ENCODE measurements at places on chromosomes 5 and 9.
A peak's percentile ranks its signal among the peaks of the same experiment; 100 is the strongest.

GRCh38 chr5:113390224-113390623, 44.6 kb downstream of the TSSK1B start:
- no peak for DNase-seq

DNA sequence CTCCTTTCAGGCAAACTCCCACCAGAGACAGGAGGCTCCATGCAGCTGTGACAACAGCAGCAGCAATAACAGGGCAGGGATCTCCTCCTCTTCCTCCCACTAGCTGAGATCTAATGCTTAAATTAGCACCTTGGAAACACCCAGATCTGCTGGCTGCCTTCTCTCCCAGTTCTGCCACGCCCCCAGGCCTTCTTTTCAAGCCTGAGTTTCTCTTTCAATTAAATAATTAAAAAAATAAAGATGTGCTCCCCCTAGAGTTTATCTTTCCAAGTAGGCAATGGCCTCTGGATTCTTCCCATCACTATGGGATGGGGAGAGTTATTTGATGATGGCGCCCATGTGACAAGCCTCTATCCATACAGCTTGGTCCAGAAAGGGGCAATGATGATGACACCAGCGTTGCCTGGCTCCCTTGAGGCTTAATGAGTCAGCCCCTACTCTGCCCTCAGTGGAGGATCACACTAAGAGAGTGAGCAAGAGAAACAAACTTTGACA, 3.8 kb downstream of the FAM219A start:
- DNase-seq = no peak

DNA sequence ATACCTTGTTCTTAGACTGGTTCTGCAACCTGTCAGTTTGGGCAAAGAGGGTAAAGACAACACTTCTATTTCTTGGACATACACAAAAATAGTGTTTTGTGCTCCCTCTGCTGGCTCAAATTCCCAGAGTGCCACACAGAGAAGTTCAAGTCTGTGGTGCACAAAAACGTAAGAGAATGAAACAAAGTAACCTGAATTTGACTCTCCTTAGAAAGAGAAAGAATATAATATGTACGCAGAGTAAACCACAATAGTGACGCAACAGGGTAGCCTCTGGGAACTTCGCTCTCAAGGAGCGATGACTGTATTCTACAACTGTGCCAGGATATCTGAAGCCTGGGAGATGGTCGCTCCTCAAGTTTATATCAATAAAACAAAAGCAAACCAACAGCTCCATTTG, 18.5 kb downstream of the DDX31 start:
- DNase-seq = no peak

GRCh38 chr9:88342246-88342645, 46.0 kb upstream of the SPIN1 start:
- no peak for DNase-seq

DNA sequence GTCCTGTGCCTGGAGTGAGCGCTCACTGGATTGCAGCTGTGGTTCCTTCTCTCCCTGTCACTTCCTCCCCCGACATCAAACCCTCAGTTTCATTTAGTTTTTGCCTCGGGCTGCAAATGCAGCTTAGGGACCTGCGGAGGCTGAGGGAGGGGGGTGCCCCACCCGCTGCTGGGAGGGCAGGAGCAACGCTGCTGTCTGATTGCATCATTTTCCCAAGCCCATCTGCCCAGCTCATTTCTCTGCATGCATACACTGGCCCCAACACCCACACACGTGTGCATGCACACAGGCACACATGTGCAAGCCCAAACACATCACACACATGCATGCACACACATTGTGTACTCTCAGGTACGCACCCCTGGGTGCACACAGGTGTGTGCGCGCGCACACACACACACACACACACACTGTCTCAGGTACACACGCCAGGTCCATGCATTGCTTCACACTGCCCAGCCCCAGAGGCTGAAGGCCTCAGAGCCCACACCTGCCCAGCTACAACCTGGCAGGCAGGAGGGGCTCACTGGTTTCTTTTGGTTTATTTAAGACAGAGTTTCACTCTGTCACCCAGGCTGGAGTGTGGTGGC, 3.4 kb downstream of the ASS1 start:
- DNase-seq = no peak

- no peak for DNase-seq
Observed at GRCh38 chr9:129428864-129429577, 191.9 kb downstream of the C9orf50 start.

DNA sequence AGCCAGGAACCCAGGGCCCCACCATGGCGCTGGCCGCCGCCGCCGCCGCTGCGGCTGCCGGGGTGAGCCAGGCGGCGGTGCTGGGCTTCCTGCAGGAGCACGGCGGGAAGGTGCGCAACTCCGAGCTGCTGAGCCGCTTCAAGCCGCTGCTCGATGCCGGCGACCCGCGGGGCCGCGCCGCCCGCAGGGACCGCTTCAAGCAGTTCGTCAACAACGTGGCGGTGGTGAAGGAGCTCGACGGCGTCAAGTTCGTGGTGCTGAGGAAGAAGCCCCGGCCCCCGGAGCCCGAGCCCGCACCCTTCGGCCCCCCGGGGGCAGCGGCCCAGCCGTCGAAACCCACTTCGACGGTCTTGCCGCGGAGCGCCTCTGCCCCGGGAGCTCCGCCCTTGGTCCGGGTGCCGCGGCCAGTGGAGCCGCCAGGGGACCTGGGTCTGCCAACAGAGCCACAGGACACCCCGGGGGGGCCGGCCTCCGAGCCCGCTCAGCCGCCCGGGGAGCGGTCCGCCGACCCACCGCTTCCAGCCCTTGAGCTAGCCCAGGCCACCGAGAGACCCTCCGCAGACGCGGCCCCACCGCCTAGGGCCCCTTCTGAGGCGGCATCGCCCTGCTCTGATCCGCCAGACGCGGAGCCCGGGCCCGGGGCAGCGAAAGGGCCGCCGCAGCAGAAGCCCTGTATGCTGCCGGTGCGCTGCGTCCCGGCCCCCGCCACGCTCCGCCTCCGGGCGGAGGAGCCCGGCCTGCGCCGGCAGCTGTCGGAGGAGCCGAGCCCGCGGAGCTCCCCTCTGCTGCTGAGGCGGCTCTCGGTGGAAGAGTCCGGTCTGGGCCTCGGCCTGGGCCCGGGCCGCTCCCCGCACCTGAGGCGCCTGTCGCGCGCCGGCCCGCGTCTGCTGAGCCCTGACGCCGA, 749 bp downstream of the SOWAHA start:
- DNase-seq = no peak

GRCh38 chr9:70534061-70534460, 119.6 kb upstream of the KLF9 start:
- no peak for DNase-seq

DNA sequence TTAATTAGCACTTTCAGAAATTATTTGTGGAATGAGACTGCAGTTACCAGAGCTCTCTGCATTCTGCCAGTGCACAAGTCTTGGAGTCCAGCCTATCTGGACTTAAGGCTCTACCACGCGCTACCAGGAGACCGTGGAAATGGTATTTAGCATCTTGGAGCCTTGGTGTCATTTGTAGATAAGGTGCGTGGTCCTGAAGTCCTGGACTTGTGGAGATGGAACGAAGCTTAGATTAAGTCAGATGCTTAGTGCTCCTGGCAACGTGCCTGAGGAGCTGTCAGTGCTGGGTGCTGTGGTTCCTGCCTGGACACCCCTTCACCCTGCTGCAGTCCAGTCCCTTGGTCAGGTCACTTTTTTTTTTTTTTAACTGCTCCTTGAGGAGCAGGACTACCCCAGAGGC, 59.7 kb downstream of the RCL1 start:
- no peak for DNase-seq

GRCh38 chr9:12933957-12934356, 159.1 kb downstream of the LURAP1L start:
- DNase-seq = no peak

DNA sequence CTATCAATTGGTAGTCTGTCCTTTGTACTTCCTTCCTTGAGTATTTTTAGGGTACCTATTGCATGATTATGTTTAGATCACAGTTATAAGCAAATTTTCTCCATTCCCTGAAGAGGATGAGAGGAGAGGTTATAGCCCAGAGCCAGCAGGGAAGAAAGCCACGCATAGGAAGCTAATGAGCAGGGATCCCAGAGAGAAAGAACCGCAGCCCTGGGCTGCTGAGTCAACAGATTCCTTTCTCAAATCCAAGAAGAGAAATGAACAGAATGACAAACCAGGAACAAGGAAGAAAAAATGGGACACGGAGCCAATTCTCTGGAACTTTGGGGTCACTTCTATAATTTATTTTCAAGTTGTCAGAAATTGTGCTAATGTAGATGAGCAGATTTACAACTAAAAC, 284.5 kb downstream of the RFX3 start:
- peak; percentile 21 for DNase-seq

GRCh38 chr9:125825762-125826161, 78.6 kb downstream of the PBX3 start:
- no peak for DNase-seq

- DNase-seq = no peak
Observed at GRCh38 chr9:69319324-69320025, 5.5 kb upstream of the ENTREP1 start.

DNA sequence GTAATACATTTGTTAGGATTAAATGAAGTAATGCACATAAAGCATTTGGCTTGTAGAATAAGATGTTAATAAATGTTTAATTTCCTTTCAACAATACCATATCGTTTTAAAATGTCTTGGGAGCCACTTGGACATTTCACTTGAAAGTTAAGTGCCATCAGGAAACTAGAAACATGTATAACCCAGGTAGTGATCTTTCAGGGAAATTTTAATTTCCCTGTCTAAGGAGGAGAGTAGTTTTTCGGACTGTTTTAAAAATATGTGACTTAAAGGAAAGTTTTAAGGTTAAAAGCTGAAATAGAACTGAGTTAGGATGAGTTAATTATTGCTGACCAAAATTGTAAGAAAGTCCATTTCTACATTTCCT, 18.0 kb downstream of the CDC42SE2 start:
- no peak for DNase-seq

- no peak for DNase-seq
Observed at GRCh38 chr9:131227112-131227958, 49.0 kb downstream of the FAM78A start.

- DNase-seq = no peak
Observed at GRCh38 chr5:149014571-149015031, 48.3 kb downstream of the SH3TC2 start.

GRCh38 chr9:13443346-13444244, 164.1 kb upstream of the MPDZ start:
- DNase-seq = peak; percentile 68

DNA sequence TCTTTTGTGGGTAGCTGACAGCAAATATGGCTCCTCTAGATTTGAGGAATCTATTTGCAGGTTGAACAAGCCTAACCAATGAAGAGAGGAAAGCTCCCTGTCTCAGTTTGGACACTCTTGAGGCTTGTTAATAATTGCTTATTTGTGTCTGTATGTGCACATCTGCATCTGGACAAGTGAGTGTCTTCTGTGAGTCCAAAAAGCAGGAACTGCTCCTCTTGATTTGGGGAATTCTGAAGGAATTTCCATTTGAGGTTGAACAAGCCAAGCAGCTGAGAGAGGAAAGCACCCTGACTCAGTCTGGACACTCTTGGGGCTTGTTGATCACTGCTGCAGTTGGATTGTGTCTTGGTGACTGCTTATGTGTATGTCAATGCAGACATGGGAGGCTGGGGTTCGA, 211.6 kb downstream of the DTWD2 start:
- no peak for DNase-seq

DNA sequence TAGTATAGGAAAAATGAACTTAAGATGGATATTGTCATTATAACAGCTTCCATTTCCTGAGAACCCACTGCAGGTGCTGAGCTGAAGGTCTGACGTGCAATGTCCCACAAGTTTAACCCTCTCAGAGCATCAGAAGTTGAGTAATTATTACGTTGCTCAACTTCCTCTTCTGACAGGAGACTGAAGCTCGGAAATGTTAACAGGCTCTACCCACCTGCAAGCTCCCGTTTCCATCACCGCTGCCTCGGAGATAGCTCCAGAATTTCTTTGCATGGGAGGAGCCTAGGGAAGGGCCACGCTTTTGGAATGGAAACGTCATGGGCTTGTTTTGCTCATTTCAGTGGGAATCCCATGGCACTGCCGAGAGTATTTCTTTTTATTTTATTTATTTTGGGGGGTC, 1.0 kb upstream of the NTMT1 start:
- DNase-seq = no peak

- peak; percentile 42 for DNase-seq
Observed at GRCh38 chr5:147223948-147224791, 10.7 kb upstream of the STK32A start.

DNA sequence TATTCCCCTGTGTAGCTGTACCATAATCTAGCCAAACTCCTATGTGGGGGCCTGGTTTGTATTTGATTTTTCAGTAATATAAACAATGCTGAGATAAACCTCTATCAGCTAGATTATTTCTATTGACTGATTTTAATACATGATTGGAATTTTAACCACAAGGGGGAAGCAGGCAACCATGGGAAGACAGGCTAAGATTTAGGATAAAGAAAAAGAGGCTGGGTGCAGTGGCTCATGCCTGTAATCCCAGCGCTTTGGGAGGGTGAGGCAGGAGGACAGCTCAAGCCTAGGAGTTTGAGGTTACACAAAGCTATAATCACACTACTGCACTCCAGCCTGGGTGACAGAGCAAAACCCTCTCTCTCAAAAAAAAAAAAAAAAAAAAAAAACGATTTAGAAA, 18.1 kb upstream of the GPX3 start:
- DNase-seq = no peak

GRCh38 chr9:36149197-36149596, 12.7 kb downstream of the GLIPR2 start:
- DNase-seq = no peak

DNA sequence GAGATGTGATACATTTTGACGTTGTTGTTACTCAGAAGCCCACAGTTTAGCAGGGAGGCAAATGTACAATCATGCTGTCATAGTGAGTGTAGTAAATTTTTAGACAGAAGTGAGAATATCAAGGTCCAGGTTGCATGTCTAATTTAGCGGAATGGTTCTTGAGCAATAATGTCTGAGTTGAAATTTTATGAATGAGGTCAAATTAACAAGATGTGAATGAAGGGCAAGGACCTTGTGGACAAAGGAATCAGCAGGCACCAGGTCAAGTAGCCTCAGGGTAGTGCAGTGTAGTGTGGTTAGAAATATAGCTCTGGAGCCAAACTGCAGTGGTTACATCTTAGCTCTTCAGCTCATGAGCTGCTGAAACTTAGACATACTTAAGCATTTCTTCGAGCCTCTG, 36.2 kb downstream of the TNFSF8 start:
- no peak for DNase-seq

DNA sequence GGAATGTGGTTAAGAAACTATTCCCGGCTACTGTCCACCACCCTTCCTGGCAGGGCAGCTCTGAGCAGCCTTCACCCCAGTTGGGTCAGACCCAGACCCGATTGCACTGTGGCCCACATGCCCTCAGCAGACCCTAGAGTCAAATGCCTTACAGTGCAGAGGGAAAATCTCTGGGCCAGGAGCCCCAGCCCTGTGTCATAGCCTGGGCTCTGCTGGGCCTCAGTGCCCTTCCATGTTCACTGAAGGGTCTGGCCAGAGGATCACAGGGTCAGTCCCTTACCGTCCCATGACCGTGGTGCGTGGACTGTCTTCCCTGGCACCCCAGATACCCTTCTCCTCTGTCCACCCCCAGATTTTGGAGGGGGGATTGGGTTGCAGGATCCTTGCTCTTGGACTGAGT, 73.5 kb upstream of the COL5A1 start:
- DNase-seq = peak; percentile 18

- peak; percentile 77 for DNase-seq
Observed at GRCh38 chr5:143986516-143987212, 174.7 kb downstream of the HMHB1 start.
